ENCODE measurements at places on chromosomes 6 and 20.

DNA sequence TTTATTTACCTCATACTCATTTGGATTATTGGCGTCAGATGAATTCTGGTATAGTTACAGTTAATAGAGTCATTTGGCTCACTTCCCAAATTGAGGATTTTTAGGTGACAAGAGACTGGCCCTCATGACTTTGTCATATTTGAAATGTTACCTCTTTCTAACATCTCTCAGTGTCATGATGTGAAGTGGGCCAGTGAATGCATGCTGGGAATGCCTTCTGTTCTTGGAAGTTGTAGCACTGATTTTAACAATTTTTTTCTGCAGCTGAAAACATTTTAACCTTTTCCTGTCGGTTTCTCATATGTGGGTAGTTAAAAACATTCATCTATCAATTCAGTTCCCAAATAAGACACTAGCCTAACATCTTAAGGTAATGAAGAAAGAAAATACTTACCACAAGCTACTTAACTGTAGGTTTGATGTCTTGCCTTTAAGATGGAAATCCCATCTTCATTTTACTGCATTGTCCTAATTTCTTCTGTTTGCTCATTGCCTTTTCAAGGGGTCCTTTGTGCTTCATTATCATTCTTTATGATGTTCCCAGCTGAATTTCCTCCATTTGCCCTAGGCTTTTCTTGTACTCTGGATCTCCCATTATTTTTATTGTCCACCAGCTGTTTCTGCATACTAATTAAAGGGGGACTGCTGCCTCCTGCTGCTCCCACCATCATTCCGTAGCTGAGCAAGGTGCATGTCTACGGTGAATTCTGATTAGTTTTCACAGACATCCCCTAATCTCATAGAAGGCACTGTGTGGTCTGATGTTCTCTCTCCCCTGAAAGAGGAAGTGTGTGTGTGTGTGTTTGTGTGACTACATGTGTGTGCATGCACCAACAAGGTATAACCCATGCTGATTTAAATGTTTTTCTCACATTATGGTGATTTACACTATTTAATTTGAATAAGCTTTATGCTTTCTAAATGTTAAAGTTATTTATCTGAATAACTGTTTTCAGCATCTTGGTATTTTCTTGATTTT, 109.5 kb downstream of the B3GAT2 start:
- DNase-seq, result no peak

GRCh38 chr6:14930366-14930989, 315.4 kb upstream of the JARID2 start:
- no peak for DNase-seq

- no peak for DNase-seq
Measured at GRCh38 chr20:10219993-10220750, 1.5 kb downstream of the SNAP25 start.

GRCh38 chr6:96532399-96532798, 10.8 kb downstream of the UFL1 start:
- DNase-seq, result no peak

DNA sequence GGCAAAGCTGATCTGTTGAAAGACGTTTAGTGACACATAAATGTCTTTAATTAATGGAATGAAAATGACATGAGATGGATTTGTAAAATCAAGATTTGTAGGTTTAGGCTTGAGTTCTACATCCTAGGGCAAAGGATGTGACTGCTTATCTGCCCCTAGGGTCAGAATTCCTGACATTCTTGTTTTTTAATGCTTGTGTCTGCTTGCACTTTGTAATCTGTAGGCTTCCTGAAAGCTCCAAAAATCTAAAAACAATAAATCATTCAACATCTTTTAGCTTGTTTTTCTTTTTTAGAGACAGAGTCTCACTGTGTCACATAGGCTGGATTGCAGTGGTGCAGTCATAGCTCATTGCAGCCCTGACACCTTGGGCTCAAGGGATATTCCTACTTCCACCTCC, 107.9 kb upstream of the MLIP start:
- no peak for DNase-seq

- no peak for DNase-seq
Measured at GRCh38 chr6:78598966-78599365, 268.4 kb upstream of the IRAK1BP1 start.

GRCh38 chr6:41671376-41671775, 33.1 kb downstream of the MDFI start:
- DNase-seq, result peak; percentile 29

DNA sequence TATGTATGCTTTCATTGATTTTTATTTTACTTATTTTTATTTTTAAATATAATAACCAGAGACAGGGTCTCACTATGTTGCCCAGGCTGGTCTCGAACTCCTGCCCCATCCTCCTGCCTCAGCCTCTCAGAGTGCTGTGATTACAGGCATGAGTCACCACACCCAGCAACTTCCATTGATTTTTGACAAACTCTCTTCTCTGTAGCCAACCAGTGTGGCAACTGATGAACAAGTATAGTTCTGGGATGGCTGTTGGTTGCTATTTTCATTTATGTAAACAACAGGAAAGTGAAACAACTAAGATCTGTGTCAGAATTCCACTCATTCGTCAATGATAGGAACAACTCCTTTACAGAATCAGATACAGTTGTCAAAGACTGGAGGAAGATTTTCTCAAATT, 356.7 kb upstream of the JARID2 start:
- DNase-seq, result no peak

- DNase-seq, result no peak
Measured at GRCh38 chr20:57161478-57162361, 104.7 kb downstream of the BMP7 start.

DNA sequence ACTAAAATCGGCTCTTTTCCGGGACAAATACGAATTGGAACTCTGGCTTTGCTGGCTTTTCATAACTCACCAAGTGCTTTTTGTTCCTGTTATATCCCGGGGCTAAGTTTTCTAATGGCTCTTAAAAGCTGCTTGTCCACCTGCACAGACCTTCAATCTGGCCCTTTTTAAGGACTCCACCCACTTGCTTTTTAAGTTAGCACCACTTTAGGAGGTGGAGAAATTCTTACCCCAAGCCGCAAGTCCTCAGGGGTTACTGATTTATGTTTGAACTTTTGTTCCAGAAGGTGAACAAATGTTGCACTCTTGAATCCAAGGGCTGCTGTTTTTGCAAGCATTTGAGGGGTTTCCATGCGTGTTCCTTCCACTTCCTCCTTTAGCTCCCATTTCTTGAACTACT, 37.8 kb downstream of the FAM184A start:
- no peak for DNase-seq

- no peak for DNase-seq
Measured at GRCh38 chr20:5215672-5216304, 89.0 kb downstream of the CDS2 start.

- DNase-seq, result no peak
Measured at GRCh38 chr6:22300273-22300998, 3.6 kb upstream of the PRL start.

- DNase-seq, result no peak
Measured at GRCh38 chr20:23877524-23877923, 2.0 kb downstream of the CST5 start.

GRCh38 chr6:36662380-36662779, 16.1 kb upstream of the CDKN1A start:
- DNase-seq, result no peak

- no peak for DNase-seq
Measured at GRCh38 chr20:50089787-50090177, 23.2 kb downstream of the UBE2V1 start.

DNA sequence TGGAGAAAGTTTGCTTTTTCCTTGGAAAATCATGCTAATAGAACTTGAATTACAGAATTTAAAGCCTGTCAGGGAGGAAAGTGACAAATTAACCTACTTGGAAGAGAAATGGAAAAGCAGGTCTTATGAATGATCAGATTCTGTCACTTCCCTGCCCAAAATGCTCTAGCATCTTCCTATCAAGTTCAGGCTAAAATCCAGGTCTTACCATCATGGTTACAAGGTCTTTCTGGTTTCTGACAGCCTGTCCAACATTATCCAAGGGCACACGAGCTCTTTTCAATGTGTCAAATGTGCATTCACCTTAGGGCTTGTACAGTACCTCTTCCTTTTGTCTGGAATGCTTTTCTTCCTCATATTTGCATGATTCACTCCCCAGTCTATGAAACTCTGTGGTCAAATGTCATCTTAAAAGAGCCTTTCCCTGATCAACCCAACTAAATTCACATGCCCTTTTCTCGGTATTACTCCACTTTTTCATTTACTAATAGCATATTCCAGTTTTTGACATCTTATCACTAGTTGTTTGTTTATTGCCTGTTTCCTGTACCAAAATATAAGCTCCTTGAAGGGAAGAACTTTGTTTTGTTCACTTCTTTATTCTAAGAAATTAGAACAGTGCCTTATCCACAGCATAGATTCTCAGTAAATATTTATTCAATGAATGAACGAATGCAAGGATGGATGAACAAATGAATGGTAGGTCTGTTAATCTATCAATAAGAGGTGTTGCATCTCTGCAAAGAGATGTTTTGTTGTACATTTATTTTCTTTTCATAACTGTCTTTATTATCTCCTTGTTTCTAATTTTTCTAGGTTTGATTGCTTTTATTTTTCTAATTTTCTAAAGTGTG, 139.5 kb downstream of the BCAS1 start:
- no peak for DNase-seq

- no peak for DNase-seq
Measured at GRCh38 chr6:151498327-151498726, 4.5 kb downstream of the CCDC170 start.

DNA sequence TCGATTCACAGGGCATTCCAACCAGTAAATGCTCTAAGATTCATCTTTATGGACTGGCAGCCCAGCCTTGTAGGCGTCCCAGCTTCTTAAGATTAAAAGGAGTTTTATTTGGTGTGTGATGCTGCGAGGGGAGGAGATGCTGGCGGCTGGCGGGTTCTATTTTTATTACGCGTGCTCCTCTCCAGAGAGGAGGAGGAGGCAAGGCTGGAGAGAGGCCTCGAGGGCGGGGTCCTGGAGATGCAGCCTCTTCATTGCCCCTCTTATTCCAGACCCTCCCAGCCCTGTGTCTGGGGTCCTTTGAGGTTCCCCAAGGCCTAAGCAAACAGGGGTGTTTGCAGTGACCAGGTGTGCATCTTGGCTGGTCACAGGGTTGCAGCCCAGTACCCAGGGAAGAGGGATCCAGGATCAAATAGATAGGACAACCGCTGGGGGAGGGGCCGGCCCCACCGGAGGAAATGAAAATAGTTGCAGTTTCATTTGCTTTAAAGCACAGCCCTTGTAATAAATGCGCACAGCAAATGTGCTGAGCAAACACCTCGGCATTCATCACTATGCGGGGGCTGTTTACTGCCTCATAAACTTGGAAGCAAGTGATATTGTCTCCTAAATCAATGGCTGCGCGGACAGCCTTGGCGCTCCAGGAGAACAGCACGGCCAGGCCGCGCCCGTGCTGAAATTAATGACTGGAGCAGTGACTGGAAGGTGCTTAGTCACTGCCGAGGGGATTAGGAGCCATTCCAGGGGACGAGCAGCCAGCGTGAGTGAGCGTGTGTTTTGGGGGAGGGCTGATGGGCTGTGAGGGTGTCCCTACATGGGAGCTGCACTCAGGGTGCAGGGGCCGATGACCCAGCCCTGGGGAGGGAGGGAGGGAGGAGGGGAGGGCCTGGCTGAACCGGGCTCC, 83.0 kb downstream of the TMEM242 start:
- DNase-seq, result peak; percentile 53

DNA sequence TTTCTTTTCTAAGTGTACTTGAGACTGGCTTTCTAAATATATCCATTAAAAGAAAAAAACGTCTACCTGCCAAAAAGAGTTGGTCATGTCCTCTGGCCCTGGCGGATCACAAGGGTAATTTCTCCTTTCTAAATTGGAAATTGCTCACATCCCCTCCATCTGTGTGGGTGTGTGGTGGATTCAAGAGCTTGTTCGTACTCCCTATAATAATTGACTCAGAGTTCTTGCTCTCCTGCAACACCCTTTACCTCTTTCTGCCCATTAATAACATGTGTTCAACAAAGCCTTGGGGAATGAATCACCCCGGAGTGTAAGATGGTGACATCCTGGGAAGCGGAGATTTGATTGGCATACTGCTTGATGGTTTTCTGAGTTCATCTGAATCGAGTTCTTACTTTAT, 263.8 kb downstream of the ALDH8A1 start:
- DNase-seq, result no peak

DNA sequence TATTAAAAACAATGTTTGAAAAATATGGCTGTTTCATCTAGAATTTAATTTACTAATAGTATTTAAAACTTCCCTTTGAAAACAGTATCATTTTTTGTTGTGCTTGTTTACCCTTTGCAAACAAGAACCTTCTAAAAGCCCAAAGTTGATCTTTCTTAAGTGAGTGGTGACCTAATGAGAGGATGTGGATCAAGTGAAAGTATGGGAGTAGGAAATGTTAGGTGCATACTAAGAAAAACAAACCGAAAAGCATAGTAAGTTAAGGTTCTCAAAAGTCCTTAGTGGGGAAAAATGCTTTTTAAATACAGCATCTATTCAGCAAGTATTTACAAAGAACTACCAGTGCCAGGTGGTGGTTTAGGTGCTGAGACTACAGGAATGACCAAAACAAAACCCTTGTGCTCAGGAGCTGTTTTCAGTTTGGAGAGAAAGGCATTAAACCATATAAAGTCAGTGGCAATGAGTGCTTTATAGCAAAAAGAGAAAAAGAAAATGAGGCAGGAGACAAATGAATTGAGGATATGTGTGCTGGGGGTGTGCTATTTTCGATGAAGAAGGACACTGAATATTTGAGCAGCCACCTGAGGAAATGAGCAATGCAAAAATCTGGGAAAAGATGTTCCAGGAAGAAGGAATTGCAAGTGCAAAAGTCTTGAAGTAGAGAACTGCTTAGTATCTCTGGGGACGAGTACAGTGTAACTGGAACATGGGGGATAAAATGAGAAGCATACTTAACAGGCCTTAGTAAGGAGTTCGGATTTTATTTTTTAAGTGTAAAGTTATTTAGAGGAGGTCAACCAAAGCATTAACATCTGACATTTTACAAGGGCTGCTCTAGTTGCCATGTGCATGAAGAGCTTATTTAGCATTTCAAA, 24.0 kb downstream of the RNF146 start:
- no peak for DNase-seq

DNA sequence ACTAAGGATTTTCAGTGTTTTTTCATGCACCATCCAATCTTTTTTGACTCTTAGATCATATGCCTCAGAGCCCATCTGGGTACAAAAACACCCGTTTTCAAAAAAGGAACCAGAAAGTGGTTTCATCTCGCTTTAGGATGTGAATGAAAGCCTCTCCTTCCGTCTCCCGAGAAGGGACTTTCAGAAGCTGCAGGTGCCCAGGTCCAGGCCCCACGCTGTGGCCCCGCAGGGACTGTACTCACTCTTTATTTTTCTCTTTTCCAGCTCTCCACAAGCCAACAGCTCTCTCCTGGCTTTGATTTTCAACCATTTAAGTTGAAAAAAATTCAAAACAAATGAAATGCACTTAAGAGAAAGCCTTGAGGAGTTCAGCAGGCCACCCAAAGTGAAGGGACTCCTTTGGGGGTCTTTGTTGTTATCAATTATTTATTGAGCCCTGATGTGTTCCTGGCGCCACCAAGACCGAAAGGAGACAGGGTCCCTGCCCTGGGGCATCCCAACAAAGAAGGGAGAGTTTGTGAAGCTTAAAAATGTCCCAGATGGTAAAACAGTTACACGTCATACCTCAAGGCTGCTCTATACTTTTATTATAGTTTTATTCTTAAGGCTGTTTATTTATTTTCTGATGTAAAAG, 467.3 kb downstream of the PREX1 start:
- no peak for DNase-seq

GRCh38 chr6:43621078-43621835, 7.8 kb downstream of the GTPBP2 start:
- DNase-seq, result no peak

Measured in NCI-H1417 (cell line).